ENCODE measurements at places on chromosomes 4 and X.
A peak's percentile ranks its signal among the peaks of the same experiment; 100 is the strongest.

GRCh38 chr4:19130866-19131265 is 1109.3 kb upstream of the LCORL start:
- DNase-seq = no peak

DNA sequence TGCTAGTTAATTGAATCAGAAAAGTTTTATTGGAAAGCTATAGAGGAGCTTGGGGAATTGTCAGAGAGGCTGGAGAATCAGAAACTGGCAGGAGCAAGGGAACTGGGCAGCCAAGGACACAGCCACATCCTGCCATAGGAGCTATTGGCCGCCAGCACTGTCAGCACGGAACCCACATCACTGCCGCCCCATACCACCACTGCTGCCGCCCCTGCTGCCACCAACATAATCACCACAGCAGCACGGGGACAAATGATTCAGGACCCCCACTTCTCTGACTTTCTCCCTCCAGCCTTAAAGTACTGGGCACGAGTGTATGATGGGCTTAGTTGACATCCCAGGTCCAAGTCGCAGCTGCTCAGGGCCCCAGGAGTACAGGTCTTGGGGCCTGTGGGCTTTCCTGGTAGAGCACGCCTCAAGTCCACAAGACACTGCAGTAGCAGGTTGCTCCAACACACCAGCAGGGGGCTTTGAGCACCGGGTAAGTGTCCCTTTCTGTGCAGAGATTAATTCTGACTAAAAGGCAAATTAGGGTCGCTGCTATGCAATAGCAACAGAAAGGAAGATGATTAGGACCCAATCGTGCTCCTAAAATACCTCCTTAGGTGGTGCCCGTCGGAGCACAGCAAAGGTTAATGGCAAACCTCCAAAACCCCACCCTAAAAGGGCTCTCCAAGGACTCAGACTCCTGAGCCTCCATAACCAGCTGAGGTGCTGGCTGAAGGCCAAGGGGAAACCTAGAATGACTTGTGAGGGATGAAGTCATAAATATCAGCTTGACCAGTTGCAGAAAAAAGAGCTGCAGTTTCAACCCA is 6.9 kb downstream of the PJA1 start:
- peak; percentile 62 for DNase-seq

- DNase-seq = no peak
Measured at GRCh38 chr4:66636349-66636748, 909.0 kb downstream of the CENPC start.

GRCh38 chr4:53127365-53127764 is 238.5 kb downstream of the SCFD2 start:
- DNase-seq = no peak

DNA sequence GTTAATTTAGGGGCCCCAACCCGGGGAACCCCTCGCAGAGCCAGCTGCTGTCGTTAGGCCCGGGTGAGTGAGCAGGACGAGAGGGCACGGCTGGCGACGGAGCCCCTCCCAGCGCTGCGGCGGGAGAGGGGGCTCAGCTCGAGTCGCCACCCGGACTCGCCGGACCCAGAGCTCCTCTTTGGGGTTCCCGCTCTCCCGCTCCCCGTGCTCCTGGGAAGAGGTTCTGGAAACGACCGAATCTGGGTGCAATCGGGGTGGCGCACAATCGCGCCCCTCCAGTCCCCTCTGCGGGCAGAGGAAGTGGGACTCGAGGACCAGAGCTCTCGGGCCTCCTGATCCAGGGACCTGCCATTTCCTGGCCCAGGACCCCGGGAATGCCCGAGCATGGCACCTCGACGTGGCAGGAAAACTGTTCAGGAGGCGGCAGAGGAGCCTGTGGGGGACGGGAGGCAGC is 37.3 kb upstream of the ARAF start:
- DNase-seq = no peak

DNA sequence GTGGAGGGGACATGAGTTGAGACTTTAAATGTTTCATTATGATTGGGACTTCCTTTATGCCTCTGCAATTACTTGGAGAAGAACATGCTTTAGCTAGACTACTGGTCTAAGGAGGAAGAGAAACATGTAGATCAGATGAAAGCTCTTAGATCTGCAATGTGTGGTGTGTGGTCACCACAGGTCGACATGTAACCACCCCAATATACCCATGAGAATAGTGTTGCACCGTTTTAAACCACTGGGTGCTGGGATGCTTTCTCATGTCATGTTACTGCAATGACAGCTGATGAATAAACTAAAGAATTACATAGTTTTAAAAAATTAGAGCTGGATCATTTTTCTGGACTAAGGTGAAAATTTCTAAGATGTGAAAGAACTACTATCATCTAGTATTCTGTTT is 1039.7 kb downstream of the RAPGEF2 start:
- DNase-seq = no peak

DNA sequence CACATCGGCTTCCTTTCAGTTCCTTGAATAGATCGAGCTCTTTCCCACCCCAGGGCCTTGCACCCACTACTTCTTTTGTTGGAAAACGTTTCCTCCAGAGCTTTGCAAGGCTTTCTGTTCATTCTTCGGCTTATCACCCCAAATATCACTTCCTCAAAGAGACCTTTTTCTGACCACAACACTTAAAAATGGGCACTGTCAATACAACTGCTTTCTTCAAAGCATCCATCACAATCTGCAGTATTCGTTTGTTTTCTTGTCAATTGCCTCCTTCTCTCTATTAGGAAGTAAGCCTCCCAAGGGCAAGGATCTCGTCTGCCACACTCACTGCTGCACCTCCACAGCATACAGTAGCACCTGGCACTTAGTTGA is 17.7 kb upstream of the CENPU start:
- no peak for DNase-seq

GRCh38 chr4:185623444-185624258 is 88.3 kb upstream of the PDLIM3 start:
- DNase-seq = no peak

DNA sequence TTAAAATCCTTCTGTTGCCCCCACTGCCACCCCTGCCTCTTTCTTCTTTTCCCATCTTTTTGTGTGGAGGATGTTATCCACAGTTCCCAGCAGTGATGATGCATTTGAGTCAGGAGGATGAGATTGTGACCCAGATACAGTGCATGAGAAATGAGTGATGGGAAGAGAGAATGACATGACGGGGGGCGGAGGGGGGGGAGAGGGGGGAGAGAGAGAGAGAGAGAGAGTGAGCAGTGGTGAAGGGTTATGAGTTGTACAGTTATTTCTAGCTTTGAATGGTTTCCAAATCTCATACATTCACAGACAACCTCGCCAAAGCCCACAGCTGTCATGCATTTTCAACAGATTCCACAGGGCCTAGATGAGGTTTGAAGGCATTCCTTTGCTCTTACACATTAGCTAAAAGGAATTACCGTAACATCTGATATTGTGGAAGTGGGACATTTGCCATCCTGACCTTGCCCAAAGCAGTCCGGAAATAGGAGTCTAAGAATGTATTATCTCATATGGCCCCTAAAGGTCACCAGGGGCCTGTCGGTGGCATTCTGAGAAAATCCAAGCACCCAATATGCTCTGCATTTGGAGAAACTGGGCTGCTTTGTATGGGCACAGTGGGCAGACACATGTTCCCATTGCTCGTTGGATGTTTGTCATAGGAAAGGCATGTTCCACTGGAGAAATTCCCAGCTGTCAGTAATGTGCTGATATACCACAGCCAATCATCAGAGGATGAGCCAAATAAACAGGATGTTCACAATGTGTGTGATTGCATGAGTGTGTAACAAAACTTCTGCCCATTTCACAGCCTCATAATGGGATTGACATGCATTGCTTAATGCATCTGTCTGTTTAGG is 435.8 kb downstream of the SPRY1 start:
- DNase-seq = no peak

GRCh38 chr4:42328978-42329377 is 68.3 kb upstream of the SHISA3 start:
- DNase-seq = no peak

- no peak for DNase-seq
Measured at GRCh38 chrX:42976746-42977366, 198.9 kb upstream of the PPP1R2C start.

DNA sequence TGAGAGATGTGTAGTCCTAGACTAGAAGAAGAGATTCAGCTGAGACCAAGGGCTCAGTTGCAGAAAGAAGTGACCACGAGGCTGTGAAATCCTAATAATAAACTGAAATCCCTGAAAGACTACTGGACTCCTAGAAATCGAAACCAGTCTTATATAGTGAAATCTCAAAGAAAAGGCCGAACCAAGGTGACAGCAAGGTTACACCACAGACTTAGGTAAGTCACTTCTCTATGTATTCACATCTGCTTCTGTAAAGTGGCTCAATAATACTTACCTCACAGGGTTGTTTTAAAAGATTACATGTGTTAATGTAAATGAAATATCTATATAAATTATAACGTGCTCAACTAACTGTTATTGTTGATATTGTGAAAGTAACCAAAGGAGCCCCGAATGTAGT is 60.3 kb downstream of the ARSJ start:
- no peak for DNase-seq

DNA sequence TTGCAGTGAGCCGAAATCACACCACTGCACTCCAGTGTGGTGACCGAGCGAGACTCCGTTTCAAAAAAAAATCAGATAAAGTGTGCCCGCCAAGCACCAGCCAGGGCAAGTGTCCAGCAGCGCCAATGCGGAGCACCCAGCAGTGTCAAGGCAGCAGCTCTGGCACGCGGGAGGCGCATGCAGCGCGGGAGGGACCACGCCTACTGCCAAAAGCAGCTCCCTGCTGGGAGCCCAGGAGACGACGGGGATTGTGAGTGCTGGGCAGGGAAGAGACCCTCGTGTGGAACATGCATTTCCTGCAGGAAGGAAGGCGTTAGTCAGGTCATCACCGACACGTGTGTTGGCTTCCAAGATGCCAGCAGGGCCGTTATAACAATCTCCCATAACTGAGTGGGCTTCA is 10.4 kb downstream of the FAM53A start:
- peak; percentile 51 for DNase-seq

DNA sequence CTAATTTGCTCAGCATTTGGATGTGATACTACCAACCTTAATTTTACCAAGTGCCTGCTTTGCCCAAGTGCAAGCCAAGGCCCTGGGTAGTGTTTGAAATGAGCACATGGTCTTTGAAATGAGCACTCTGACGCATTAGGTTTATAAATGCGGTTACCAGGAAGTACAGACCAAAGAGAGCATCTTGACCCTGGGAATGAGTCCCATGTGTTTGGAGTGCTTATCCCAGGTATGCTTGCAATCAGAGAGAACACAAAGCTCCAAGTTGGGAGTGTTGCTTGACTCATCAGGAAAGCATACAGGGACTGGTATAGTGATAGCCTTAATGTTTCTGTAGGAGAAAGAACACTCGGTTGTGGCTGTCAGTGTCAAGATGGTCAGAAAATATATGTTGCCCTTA is 203.6 kb upstream of the MAMLD1 start:
- no peak for DNase-seq

- DNase-seq = no peak
Measured at GRCh38 chr4:121706595-121707021, 9.8 kb upstream of the ANXA5 start.

DNA sequence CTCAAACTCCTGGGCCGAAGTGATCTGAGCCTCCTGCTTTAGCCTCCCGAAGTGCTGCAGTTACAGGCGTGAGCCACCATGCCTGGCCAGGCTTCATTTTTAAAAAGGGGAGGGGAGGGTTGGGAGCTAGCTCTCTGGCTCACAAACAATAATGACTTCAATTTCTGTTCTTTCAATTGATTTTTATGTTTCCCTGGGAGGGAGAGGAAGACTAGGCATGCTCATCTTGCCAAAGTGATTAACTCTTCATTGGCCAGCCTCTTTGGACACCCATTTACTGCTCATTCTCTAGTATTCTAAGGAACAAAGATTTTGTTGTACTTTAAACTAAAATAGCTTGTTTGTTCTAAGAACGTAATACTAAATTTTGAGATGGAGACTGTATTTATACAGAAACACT is 43.4 kb upstream of the TRIM2 start:
- no peak for DNase-seq

DNA sequence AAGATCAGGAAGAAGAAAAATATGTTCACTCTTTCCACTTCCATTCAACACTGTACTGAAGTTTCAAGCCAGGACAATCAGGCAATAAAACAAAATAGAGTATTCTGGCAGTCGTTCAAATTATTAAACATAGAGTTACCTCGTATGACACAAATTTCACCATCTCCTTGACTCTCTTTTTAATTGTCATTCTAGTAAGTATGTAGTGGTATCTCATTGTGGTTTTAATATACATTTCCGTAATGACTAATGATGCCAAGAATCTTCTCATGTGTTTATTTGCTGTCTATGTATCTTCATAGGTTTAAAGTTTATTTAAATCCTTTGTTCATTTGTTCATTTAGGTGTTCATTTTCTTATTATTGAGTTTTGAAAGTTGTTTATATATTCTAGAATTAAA is 352.2 kb downstream of the IDS start:
- DNase-seq = no peak
